Eye (tissue), 1 donor: ENCODE measurements at places on chromosomes 1 and 21.

DNA sequence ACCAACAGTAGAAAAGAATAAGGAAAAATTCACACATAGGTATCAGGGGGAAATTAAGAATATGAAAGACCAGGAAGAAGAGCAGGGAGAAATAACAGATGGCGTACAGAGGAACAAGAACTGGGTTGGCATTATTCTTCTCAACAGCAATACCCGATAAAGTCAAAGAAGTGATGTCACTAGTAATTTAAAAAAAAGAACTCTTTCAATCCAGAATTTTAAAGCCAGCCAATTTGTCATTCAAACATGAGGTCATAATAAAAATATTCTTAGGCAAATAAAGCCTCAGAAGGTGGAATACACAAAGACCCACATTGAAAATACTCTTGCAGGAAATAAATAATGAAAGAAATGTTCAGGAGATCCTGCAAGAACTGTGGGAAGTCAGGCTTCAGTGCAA is 8.8 kb downstream of the NCMAP start:
- DNase-seq = no peak

- no peak for DNase-seq
These were observed 23.0 kb downstream of the DPH5 start for GRCh38 chr1:101002551-101002950.

- DNase-seq = no peak
These were observed 3.7 kb downstream of the CEP350 start for GRCh38 chr1:179958359-179958758.

GRCh38 chr1:24111996-24112779 is at the start of gene MYOM3:
Gene MYOM3 (minus strand): TSS chr1:24112135. CDS start chr1:24108636, 3,499 bp downstream.
- DNase-seq = peak; percentile 77

- no peak for DNase-seq
These were observed 282.1 kb downstream of the NTNG1 start for GRCh38 chr1:107422901-107423300.

GRCh38 chr1:17611991-17612390 is 72.5 kb downstream of the ARHGEF10L start:
- DNase-seq = no peak

DNA sequence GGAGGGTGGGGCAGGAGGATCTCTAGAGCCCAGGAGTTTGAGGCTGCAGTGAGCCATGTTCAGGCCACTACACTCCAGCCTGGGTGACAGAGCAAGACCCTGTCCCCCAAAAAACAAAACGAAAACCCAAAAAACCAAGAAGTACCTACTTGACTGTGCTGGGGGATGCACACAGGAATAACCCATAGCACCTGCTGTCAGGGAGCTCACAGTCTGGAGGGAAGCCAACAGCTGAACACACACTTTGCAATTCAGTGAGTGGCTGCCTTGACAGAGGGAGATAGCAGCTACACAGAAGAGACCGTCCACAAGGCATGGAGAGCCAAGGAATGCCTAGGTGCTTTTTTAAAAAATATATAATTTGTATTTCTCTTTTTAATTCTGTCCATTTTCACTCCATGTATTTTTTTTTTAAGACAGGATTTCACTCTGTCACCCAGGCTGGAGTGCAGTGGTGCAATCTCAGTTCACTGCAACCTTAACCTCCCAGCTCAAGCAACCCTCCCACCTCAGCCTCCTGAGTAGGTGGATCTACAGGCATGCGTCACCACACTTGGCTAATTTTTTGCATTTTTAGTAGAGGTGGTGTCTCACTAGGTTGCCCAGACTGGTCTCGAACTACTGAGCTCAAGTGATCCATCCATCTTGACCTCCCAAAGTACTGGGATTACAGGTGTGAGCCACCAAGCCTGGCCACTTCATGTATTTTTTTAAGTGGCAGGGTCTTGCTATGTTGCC is 68.7 kb downstream of the NID1 start:
- DNase-seq = no peak
